ENCODE measurements at places on chromosomes 11 and 22. TPM values are rescaled to one million over a fixed set of nuclear protein-coding genes. Genes with fewer than 3 reads are reported as not detected.

RASL10A gene
- 0.58 TPM for total RNA-seq

- DNase-seq, result no peak
Observed at GRCh38 chr22:47201996-47202818, 439.8 kb downstream of the TBC1D22A start.

DNA sequence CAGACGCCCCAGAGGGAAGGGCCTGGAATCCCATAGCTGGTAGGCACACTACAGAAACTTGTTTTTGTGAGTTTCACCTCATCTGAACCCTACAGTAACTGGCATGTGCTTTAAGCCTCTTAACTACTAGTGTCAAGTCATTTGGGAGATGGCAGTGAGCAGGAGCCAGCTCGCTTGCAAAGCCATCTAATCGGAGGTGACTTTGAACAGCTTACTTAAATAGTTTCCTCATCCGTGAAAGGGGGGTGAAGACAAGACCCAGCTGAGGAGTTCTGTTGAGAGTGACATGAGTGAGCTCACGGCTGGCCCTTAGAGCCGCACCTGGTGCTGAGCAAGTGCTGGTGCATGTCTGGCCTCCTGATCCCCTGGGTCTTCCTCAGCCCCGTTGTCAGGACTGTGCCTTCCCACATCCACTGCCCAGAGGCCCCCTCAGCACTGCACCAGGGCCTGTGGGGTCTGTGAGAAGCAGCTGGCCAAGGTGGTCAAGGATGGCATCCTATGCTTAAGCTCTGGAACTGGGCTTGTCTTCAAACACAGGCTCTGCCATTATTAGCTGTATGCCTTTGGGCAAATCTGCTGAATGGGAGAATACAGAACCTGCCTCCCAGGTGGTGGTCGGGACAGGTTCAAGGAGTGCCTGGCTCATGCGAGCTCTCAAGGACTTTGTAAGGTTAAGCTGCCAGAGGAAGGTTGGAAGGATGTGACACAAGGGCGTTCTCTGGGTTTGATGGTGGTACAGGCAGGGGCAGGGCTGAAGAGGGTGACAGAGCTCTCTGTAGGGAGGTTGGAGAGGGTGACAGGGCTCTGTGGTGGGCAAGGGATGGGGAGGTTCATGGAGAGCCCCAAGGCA is 27.3 kb downstream of the INCENP start:
- DNase-seq, result no peak

APOA1 gene
- 0.33 TPM for total RNA-seq

ZNF214 gene
- total RNA-seq, result not detected

DNA sequence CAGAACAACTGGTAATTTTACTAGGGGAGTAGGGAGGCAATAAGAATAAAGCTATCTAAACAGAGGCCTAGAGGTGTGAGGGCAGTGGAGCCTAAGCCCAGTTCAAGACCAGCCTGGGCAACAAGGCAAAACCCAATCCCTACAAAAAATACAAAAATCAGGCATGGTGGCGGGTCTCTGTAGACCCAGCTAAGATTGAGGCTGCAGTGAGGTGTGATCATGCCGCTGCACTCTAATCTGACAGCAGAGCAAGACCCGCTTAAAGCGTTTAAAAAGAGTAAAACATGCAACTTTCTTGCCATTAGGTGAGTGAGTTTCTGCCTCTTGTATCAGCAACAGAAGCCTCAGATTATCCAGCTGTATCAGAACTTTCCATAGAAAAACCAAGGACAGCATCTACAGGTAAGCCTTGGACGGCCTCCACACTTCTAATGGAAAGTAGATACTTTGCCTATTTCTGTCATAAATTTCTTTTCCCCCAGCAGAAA is 12.1 kb downstream of the TAF1D start:
- no peak for DNase-seq

GRCh38 chr11:45869551-45869950 is 15.9 kb upstream of the MAPK8IP1 start:
- no peak for DNase-seq

Data from activated naive CD8-positive, alpha-beta T cell treated with anti-CD3 and anti-CD28 coated beads for 36 hours (primary cell).